ENCODE measurements at places on chromosomes 13 and 19.

- DNase-seq: no peak
These were observed 13.3 kb downstream of the C3 start for GRCh38 chr19:6707011-6707657.

GRCh38 chr13:97069050-97069815, 75.0 kb upstream of the OXGR1 start:
- no peak for DNase-seq

DNA sequence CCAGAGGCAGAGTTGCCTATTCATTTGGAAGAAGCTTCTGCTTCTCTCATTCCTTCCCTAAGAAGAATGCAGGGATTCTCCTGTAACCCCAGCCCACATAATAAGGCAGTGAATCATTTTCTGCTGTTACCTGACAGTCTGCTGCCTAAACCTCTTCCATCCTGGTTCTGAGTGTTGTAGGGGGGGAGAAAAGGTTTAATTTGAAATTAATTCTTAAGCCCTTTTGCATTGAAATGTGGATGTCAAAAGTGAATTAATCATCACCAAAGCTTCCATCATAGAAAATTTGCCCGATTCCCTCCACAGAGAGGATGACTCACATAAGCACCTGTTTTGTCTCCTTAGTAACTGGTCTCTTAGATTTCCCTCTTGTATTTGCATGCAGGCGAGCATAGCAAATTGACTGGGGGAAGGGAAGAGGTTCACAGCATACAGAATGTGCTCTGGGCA, 146.7 kb upstream of the FNDC3A start:
- no peak for DNase-seq

GRCh38 chr19:50877338-50877737, 4.1 kb downstream of the KLK2 start:
- no peak for DNase-seq

DNA sequence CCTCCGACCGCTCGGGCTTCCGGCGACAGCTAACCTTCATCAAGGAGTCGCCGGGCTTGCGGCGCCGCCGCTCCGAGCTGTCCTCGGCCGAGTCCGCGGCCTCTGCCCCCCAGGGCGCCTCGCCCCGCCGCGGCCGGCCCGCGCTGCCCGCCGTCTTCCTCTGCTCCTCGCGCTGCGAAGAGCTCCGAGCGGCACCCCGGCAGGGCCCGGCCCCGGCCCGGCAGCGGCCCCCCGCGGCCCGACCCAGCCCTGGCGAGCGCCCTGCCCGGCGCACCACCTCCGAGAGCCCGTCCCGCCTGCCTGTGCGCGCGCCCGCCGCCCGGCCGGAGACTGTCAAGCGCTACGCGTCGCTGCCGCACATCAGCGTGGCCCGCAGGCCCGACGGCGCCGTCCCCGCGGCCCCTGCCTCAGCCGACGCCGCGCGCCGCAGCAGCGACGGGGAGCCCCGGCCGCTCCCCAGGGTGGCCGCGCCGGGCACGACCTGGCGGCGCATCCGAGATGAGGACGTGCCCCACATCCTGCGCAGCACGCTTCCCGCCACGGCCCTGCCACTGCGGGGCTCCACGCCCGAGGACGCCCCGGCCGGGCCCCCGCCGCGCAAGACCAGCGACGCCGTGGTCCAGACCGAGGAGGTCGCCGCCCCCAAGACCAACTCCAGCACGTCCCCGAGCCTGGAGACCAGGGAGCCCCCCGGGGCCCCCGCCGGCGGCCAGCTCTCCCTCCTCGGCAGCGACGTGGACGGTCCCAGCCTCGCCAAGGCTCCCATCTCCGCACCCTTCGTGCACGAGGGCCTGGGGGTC, 9.6 kb downstream of the C19orf25 start:
- no peak for DNase-seq

GRCh38 chr13:50995854-50996253, 86.3 kb downstream of the RNASEH2B start:
- DNase-seq: no peak

DNA sequence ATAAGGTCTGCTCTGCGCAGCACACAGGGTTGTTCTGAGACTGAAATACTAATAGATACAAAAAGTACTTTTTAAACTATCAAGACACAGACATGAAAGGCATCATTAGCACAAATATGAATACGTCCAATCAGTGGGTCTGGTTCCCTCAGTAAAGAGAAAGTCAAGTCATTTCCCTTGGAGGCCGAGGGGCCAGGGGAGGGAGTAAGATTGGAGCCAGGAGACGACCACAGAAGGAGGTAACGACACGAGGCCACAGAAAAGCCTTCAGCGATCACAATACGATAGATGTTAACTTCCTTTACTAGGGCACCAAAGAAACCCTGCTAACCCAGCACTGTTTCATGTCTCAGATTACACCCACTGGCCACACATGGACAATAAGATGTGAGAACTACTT, 5.3 kb downstream of the CARS2 start:
- DNase-seq: no peak

DNA sequence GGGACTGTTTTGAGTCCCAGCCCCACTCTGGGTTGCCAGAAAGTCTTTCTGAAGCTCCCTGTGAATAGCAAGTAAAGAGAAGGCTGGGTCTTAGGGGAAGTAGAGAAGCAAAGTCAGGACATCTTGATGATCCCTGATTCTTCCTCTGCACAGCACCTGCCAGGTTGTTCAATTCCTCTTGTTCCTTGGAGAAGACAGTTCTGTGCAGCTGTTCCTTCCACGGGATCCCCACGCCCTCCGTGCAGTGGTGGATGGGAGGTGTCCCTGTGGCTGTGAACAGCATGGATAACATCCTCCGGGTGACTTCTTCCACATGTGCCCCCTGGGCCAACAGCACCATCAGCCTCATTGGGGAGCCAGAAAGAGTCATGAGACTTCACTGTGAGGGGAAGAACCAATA, 29.1 kb upstream of the IGLON5 start:
- DNase-seq: no peak

DNA sequence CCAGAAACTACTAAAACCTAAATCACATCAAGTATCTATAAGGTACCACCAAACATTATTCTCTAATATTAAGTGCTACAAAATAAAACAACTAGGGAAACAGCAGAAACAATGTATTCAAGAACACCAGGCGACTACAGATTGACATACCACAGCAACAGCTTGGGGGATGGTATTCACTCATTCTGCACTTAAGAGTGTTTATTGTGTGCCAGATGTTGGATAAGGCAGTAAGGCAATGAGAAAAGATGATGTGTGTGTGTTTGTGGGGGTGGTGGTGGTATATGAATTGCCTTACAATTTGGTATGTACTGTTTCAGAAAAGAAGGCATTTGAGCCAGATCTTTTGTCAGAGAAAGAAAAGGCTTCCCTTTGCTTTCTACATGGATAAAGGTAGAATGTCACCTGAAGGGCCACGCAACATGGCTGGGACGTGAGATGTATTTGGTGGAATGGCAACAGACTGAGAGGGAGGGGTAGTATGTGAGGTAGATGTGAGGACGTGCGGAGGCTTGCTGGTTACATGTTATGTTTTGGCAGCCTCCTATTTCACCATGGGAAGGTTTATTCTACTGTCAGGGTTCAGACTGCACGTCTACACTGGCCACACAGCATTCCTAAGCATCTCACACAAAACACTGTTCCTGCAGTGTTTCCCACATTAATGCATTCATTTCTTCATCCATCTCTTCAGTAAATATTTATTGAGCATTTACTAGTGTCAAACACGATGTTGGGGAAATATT, 300.7 kb downstream of the KLF12 start:
- no peak for DNase-seq

- DNase-seq: no peak
These were observed 35.0 kb upstream of the VWA8 start for GRCh38 chr13:41995946-41996345.

DNA sequence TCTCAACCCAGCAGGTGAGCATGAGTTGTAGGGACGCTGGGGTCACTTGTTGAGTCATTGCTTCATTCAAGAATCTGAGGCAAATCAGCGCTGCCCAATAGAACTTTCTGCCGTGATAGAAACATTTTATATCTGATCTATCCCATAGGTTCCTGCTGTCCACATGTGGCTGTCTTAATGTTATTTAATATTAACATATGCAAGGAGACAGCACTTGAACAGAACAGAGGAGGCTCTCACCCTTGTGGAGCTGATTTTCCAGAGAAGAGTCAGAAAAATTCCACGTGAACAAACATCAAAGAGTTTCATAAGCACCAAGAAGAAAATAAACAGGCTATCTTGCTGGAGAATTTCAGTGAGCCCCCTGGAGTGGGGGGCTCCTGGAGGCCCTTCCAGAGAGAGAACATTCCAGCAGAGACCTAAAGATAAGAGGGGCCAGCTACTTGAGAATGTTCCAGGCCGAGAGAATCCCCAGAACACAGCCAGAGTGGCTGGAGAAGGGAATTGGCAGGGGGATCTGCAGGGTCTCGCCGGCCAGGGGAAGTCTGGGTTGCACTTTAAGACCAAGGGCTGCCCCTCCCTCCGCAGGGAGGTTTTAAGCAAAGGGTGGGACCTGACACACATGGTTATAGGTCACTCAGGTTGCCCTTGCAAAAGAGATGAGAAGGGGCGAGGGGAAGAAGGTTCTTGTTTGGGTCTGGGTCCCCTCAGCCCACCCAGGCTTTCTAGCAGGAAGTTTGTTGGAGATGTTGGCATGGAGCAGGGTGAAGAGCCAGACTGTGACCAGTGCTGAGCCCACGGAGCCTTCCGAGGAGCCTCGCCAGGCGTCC, 135.7 kb downstream of the CRYL1 start:
- DNase-seq: no peak

DNA sequence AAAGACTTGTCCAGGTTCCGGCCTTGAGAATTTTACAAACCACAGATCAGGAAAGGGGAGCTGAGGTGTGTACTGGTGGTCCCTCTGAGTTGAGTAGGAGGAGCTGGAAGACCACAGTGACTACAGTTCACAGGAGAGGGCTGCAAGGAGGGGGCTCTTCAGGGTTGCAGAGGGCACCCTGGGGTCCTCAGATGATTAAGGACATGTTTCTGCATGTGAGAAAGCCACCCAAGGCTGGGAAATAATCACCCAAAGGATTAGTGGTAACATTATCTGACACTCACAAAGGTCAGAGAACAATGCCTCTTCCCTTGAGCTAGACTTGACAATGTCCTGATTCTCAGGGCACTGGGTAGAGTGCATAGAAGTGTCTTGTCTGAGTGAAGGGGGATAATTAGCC, 540.4 kb downstream of the IRS2 start:
- no peak for DNase-seq

DNA sequence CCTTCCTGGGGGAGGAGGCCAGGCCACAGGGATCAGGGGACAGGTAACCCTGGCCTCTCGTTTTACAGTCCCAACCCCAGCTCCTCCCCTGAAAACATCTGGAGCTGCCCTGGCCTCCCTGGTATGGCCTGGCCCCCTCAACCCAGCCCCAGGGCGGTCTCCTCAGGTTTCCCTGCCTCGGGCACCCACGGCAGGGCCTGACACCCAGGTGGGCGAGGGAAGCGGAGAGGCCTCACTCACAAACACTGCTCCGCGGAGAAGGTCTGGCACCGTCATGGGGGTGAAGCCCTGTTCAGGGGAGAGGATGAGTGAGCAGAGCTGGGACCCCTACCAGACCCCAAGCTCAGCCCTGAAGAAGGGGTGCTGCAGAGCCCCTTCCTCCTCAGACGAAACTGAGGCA, 6.5 kb upstream of the CCER2 start:
- no peak for DNase-seq

GRCh38 chr13:79837741-79838450, 356.9 kb downstream of the NDFIP2 start:
- DNase-seq: no peak

DNA sequence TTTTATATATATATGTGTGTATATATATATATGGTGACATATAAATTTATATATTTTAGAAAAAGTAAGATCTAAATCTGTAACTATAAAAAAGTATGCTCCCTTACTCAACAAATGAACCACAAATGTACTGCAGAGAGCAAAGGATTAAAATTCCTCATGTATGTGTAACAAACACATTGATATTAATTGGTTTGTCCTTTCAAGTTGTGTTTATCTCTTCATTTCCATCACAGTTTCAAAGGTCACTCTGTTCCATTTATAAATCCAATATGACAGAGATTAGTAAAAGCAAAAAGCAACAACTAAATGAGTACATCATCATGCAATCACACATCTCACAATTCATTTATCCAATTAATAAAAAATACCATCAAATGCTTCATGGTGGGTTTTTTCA, 247.9 kb downstream of the DACH1 start:
- DNase-seq: no peak

DNA sequence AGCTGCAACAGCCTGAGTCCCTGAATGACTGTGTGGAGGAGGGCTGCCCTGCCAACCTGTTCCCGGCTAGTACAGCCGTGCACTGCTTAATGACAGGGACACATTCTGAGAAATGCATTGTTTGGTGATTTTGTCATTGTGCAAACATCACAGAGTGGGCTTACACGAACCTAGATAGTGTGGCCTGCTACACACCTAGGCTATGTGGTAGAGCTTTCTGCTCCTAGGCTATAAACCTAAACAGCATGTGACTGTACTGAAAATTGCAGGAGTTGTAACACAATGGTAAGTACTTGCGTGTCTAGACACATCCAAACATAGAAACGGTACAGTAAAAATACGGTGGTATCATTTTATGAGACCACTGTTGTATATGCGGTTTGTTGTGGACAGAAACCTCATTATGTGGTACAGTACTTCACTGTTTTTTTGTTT, 35.0 kb downstream of the VASP start:
- no peak for DNase-seq

GRCh38 chr13:94419925-94420305, 59.6 kb downstream of the DCT start:
- DNase-seq: no peak

DNA sequence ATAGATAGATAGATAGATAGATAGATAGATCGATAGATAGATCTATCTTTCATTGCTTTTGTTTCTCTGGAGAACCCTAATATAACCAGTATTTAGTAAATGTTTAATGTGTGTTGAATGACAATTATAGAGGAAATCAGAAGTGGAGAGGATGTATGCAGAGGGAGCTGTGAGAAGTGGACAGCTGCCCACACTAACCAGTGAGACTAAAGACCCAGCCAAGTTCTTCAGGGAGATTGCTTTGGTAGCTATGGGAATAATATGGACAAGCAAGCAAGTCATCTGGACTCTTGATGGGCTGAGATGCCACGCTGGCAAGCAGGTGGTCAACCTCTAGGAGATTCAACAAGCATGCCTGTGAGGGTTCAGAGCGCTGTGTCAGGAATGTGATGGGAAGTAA, 14.9 kb upstream of the INTS6 start:
- DNase-seq: no peak

GRCh38 chr13:48412881-48413351, at the start of gene LPAR6:
Gene LPAR6, minus strand, starts transcription at chr13:48413113. Its CDS starts 690 bp downstream, at chr13:48412423.
- no peak for DNase-seq

GRCh38 chr13:31545616-31546015, 193.7 kb upstream of the RXFP2 start:
- DNase-seq: no peak

DNA sequence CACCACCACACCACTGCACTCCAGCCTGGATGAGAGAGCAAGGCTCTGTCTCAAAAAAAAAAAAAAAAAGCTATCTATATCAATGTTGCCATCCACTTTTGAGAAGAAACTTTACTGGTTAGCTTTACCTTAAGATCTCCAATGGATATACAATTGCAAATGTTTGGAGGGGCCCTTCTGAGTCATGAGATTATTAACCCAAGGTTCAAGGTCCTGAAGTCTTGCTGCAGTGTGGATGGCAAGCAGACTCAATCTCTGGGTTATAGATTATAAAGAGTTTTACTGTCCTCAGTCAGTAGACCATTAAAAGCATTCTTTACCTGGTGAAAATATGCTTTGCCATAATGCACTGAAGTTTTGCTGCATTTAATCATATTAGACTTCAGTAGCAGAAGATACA, 3.7 kb upstream of the ZNF431 start:
- no peak for DNase-seq

- no peak for DNase-seq
These were observed 136.1 kb upstream of the SPACA7 start for GRCh38 chr13:112240076-112240475.

- DNase-seq: no peak
These were observed 6.3 kb upstream of the RDH13 start for GRCh38 chr19:55068950-55069864.
